ENCODE measurements at places on chromosomes 12 and 14. TPM values are rescaled to one million over a fixed set of nuclear protein-coding genes. Genes with fewer than 3 reads are reported as not detected.

GRCh38 chr14:98775892-98776291 lies 496.1 kb downstream of the BCL11B start:
- H3K4me3 ChIP-seq, result no peak overlapping the region
- no peak overlapping the region for H3K27ac ChIP-seq
- H3K36me3 ChIP-seq, result no peaks in the 10 kb centered on the region
- no peak for DNase-seq

DNA sequence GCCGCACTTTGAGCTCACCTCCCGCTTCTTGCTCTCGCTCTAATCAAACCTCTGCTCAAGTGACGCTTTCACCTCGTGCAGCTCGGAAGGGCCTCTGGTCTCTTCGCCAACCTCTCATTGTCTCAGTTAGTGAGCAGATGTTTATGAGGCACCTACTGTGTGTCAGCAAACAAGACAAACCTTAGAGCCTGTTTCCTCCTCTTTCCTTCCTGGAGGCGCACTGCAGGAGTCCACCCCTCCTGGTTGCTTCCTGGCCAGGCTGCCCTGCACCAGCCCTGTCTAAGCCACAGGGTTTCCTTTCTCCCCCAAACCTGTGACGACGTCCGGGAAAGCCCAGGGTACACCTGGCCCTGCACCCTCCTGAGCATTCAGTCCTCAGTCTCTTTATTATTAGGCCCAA lies 84.2 kb downstream of the PHETA1 start:
- H3K27ac ChIP-seq, result no peak overlapping the region
- H3K36me3 ChIP-seq, result peaks cover 6% of the 10 kb centered on the region
- no peak for DNase-seq

GRCh38 chr14:94752591-94753436 lies 17.1 kb downstream of the GSC start:
- H3K4me3 ChIP-seq, result no peak overlapping the region
- no peaks in the 10 kb centered on the region for H3K27me3 ChIP-seq
- H3K4me1 ChIP-seq, result no peaks in the 10 kb centered on the region
- H3K36me3 ChIP-seq, result no peaks in the 10 kb centered on the region

DNA sequence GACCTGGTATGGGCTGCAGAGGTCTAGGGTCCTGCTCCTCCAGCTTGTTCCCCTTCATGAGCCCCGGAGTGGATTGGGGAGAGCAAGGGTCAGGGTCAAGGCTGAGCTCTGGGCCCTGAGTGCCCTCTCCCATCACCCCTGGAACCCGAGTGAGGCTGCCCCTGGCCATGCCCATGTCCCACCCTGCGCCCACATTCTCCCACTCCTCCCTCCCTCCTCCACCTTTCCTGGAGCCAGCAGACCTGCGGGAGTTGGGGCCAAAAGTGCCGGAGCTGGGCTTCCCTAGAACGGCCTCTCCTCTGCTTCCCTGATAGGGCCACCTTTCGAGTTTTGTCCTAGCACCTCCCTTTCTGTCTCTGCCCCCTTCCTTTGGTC lies 590 bp downstream of the SCNN1A start:
- peaks cover 7% of the 10 kb centered on the region for H3K27me3 ChIP-seq

DNA sequence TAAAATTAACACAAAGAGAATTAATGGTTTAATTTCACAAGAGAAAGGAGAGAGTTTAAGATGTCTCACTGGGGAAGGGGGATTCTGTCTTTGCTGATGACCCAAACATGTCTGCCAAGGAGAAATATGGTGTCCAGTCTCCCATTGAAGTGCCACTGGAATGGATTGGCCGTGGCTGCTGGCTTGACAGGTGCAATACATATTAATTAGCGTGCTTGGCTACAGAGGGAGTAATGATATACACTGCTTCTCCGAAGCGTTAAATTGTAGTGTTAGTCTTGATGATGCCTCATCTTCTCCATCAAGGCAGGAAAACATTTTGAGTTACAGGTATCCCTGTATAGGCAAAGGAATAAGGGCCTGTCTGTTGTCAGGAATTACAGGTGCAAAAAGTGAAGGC lies 393.4 kb upstream of the TMPO start:
- H3K36me3 ChIP-seq, result no peaks in the 10 kb centered on the region
- no peak overlapping the region for H3K27ac ChIP-seq
- DNase-seq, result no peak
- no peaks in the 10 kb centered on the region for H3K4me1 ChIP-seq

- H3K4me3 ChIP-seq, result no peak overlapping the region
- DNase-seq, result no peak
- peaks cover 6% of the 10 kb centered on the region for H3K4me1 ChIP-seq
- H3K27me3 ChIP-seq, result no peaks in the 10 kb centered on the region
- no peak overlapping the region for H3K27ac ChIP-seq
Measured at GRCh38 chr14:90381011-90381786, 15.6 kb upstream of the CALM1 start.

DNA sequence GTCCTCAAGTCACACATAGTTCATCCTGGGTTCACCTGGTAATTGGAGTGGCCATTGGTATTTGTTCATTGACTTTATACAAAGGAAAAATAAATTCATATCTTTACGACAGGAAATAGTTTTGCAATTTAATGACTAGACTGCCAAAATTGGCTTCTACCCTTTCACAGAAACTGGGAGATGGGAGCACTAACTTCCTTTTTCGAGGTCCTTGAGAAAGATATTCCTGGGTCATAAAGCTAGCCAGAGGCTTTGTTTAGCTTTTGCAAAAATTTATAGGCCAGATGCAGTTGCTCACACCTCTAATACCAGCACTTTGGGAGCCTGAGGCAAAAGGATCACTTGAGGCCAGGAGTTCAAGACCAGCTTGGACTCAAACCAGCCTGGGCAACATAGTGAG lies 10.2 kb upstream of the OR11G2 start:
- no peak overlapping the region for H3K4me3 ChIP-seq
- no peaks in the 10 kb centered on the region for H3K36me3 ChIP-seq
- H3K27me3 ChIP-seq, result no peaks in the 10 kb centered on the region

DNA sequence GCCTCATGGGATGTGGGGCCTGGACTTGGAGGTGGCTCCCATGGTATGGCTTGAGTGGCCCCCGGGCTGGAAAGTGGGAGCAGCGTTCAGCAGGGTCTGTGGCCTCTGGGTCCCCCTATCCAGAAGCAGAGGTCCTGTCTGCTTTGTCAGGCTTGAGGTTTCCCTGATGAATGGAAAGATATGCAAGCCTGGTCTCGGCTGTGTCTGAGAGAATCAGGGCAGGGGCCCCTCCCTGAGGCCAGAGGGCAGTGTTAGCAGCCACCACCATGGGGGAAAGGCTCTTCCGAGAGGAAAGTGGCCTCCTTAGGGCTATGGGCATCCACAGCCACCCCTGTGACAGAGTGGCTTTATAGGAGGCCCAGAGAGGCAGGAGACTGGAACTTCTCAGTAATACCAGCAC lies 128.2 kb downstream of the VRK1 start:
- no peaks in the 10 kb centered on the region for H3K27me3 ChIP-seq
- no peaks in the 10 kb centered on the region for H3K4me1 ChIP-seq
- H3K4me3 ChIP-seq, result no peak overlapping the region
- DNase-seq, result no peak
- no peak overlapping the region for H3K27ac ChIP-seq

DNA sequence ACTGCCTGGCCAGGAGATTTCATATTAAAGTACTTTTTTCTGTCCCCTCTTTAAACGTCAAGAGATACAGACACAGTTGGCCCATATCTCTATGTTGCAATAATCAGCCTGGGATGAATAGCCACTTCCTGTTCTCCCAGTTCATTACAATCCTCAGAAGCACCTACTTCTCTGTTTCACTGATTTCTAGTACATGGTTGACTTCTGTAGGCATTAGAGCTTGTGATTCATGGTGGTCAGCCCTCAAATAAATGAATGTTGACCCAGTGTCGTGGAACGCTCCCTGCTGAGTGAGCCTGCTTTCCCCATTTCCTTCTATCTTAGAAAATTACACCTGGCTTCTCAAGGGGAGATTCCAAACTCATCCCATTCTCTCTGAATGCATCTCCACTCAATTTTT lies 416.7 kb downstream of the PDZRN4 start:
- H3K27me3 ChIP-seq, result no peaks in the 10 kb centered on the region
- no peak for DNase-seq
- no peak overlapping the region for H3K27ac ChIP-seq

The KLRD1 gene
- total RNA-seq, result 6.6 TPM

The MYBPC1 gene
- not detected for total RNA-seq

The ACACB gene
- 12.2 TPM for total RNA-seq

The INF2 gene
- total RNA-seq, result 37.6 TPM

The MYF6 gene
- total RNA-seq, result not detected

The CDC42BPB gene
- 3.7 TPM for total RNA-seq

The DAD1 gene
- 188 TPM for total RNA-seq
